Jurkat, Clone E6-1 (cell line): ENCODE measurements at places on chromosomes 13 and 19.
A peak's percentile ranks its signal among the peaks of the same experiment; 100 is the strongest.

- DNase-seq = no peak
These were observed 369.9 kb downstream of the KLF5 start for GRCh38 chr13:73428706-73429105.

DNA sequence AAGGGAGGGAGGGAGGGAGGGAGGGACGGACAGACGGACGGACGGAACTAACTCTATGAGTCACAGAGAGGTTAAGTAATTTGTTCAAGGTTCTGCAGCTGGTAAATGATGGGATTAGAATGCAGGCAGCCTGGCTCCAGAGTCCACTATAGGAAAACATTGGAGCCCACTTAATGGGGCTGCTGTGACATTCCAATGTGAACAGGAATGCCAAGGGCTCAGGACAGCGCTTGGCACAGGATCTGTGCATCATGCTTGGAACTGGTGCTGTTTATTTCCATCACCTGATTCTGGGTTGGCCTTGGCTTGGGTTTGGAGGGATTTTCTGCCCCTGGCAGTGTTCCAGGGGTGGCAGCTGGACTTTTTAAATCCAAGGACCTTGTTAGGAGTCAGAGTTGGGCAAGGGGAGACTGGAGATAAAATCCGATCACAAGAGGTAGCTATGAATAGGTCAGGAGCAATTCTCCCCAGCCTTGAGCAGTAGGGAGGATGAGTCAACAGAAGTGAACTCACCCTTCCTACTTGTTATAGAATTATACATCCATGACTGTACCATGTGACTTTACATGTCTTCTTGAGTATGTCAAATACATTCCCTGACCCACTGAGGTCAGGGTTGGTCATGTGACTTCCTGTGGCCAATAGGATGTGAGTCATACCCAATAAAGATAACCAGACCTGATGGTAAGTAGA is 7.8 kb upstream of the HIF3A start:
- no peak for DNase-seq

DNA sequence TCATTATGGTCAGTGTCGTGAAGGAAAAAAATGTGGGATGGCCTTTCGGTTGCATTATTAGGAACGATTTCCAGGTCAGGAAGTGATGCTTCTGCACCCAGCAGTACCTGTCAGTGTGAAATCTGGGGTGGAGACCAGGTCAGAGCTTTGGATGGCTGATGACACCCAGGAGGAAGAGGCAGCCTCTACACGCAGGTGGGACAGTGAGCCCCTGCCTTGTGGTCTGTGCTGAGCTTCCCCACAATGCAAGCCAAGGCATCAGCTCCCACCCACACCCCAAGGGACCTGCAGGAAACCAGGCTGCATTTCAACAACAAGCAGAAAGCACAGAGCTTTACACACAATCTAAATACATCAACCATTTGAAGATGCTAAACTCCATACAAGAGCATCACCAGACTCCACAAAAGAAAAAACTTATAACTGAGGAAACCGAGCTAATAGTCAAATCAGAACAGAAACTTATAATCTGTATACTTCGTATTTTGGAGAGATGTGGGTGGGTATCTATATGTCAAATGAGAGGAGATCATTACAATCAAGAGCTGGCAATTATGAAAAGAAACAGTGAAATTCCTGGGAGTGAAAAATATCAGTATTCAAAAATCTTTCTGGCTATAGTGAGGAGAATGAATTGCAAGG is 130.1 kb downstream of the ZDHHC20 start:
- no peak for DNase-seq

DNA sequence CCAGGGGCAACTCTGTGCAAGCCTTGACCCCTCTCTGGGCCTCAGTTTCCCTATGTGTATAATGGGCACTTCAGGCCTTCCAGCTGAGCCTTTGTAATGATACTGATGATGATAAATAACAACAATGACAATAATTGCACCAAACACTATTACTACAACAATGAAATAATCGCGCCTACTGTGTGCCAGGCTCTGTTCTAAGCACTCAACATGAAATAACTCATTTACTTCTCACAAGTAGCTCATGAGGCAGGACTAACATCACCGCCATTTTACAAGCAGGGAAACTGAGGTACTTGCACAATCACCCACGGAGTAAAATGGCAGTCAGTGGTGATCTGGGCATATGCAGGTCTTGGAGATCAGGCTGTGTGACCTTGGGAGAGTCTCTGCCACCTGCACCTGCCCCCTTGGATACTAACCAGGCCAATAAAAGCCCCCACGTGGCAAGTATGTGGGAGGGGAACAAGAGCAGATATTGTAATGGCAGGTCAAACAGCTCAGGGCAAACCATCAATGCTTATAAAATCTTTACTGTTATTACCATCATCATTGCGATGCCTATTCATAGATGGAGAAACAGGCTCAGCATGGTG is 540 bp upstream of the ANGPTL8 start:
- no peak for DNase-seq

DNA sequence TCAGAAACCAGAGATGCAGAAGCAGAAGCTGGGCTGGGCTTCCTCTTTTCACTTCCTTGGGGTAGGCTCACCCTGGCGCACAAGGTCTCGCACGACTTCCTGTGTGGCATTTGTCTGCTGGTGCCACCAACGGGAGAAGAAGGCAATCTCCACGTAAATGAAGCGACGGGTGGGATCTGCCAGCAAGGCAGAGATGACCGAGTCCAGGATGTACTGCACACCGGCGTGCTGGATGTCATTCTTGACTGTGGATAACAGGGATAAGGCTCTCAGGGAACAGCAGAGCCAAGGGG is 1.3 kb downstream of the MAN2B1 start:
- no peak for DNase-seq

- DNase-seq = no peak
These were observed 6.7 kb upstream of the DCUN1D2 start for GRCh38 chr13:113497217-113497616.

GRCh38 chr13:46660857-46661256 is 107.9 kb downstream of the LRCH1 start:
- DNase-seq = no peak

DNA sequence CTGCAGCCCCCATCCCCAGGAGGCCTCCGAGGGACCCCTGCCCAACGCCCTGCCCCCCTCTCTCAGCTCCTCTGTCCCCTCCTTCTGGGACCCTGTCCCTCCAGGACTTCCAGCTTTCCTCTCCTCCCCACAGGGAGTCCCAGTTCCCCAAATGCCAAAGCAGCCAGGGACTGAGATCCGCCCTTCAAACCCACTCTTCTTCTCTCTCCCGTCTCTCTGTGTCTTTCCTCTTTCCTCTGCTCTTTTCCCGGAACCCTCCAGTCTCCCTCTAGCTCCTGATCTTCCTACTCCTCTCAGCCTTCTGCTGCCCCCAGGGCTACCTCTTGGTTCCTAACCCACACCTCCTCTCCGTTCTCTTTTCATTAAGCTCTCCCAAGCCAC is 377 bp downstream of the CA11 start:
- DNase-seq = no peak

GRCh38 chr19:41144403-41144802 is 30.2 kb downstream of the CYP2F1 start:
- DNase-seq = peak; percentile 78
